RPMI7951 (cell line): ENCODE measurements at places on chromosomes 1 and 21.

GRCh38 chr1:212481438-212481767 lies 48.7 kb downstream of the NENF start:
- no peak for DNase-seq

DNA sequence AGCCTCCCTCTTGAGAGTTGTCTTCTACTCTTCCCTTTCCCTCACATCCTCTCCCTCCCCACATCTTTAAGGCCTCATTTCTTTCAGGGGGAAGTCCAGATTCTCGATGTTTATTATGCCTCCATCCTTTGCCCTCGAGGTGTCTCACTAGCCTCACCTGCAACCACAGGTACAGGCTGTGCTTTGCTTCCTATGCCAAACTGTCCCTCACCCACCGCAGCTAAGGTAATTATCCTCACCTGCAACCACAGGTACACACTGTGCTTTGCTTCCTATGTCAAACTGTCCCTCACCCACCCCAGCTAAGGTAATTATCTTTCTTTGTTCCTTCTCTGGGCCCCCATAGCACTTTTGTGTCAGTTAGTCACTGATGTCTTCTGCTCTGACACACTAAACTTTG lies 328.1 kb upstream of the SNX7 start:
- DNase-seq: no peak

GRCh38 chr21:42108554-42109340 lies 37.6 kb downstream of the UMODL1 start:
- no peak for DNase-seq

GRCh38 chr1:59506952-59507351 lies 210.1 kb downstream of the FGGY start:
- peak; percentile 57 for DNase-seq

DNA sequence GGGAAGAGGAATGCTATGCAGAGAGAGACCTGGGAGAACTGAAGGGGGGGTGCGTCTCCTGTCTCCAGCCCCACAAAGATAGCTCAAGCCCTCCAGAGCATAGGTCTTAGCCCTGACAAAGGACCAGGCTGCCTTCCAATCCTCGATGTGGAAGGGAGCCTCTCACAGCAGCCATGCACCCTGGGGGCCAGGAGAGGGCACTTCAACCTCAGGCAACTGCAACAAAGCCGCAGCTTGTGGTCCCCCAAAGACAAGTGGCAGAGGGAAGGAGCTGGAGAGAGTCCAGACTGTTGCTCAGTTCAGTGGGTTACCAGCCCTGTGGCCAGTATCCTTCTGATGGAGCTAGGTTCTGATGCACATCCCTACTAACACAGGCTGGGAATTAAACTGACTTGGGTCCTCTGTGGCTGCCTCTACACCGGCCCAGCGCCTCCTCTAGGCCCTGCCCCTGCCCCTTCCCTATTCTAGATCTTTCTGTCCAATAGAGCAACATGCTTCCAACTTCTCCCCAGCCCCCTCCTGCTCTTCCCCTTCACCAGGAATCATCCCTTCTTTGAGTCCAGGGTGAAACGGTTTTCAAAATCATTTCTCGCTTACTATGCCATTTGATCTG lies 100.7 kb upstream of the SPATA6 start:
- peak; percentile 77 for DNase-seq

GRCh38 chr1:40751802-40752201 lies 31.8 kb upstream of the KCNQ4 start:
- no peak for DNase-seq

- no peak for DNase-seq
Measured at GRCh38 chr1:162360237-162360873, 16.3 kb downstream of the SPATA46 start.

GRCh38 chr1:63276624-63277023 lies 45.7 kb upstream of the FOXD3 start:
- DNase-seq: peak; percentile 8

GRCh38 chr1:44620072-44620471 lies 54.2 kb downstream of the TMEM53 start:
- DNase-seq: no peak

DNA sequence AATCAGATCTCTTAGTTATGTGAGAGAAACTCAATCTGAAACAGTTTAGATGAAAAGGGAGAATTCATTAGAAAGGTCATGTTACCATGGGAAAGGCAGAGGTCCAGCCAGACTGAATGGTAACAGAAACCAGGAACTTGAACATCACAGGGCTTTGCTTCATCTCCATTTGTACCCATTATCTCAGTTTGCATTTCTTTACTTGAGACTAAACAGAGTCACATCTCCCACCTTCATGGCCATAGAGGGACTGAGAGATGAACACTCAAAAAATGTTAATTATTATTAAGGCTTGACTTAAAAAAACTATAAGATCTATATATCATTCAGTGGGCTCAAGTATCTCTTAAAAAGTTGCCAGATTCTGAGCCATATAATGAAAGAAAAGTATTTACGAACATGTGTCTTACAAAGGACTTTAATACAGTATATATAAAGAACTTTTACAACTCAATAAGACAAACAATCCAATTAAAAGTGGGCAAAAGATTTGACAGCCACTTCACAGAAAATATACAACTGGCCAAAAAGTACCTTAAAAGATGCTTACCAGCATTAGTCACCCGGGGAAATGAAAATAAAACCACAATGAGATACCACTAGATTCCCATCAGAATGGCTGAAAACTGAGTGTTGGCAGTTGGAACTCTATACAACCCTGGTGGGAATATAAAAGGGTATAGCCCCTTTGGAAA lies 13.2 kb downstream of the KYAT3 start:
- DNase-seq: peak; percentile 51

DNA sequence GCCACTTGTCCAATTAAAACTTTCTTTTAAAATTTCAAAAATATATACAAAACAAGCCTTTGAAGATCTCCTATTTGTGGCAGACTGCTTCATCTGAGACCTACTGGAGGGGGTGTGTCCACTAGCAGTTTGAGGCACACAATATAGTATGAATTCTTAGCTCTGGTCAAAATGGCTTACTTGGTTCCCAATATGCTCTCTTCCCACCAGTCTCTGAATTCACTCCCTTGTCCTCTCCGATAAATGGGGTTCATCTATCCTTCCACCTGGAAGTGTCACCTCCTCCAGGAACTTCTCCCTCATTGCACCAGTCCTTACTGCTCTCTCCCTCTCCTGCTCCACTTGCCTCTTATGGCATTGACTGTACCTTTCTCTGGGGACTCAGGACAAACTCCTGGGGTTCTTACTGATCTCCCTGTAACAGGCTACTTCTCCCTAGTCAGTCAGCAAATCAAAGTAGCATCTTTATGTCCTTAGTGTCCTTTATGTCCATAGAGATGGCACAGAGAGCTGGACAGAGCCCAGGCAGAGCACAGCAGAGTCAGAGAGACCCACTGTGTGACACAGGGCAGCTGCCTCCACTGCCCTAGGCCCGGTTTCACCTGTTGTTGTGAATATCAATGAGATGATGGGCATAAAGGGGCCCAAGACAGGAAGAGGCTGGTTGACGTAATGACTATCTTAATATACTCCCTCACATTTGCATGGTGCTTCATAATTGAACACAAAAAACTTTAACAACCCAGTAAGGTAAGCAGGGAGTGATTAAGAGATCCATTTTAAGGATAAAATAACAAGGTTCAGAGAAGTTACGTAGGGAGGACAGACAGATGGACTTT lies 3.6 kb downstream of the ASAP3 start:
- no peak for DNase-seq

- DNase-seq: peak; percentile 91
Measured at GRCh38 chr1:211591980-211592493, 13.1 kb upstream of the SLC30A1 start.

DNA sequence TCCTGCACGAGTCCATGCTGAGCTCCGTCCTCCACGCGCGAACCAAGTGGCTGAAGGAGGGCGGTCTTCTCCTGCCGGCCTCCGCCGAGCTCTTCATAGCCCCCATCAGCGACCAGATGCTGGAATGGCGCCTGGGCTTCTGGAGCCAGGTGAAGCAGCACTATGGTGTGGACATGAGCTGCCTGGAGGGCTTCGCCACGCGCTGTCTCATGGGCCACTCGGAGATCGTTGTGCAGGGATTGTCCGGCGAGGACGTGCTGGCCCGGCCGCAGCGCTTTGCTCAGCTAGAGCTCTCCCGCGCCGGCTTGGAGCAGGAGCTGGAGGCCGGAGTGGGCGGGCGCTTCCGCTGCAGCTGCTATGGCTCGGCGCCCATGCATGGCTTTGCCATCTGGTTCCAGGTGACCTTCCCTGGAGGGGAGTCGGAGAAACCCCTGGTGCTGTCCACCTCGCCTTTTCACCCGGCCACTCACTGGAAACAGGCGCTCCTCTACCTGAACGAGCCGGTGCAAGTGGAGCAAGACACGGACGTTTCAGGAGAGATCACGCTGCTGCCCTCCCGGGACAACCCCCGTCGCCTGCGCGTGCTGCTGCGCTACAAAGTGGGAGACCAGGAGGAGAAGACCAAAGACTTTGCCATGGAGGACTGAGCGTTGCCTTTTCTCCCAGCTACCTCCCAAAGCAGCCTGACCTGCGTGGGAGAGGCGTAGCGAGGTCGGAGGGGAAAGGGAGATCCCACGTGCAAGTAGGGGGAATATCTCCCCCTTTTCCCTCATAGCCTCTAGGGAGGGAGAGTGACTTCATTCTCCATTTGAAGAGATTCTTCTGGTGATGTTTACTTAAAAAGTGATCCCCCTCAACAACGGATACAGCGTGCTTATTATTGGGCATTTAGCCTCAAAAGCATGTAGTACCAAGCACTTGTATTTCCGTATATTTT lies 991 bp downstream of the PRMT6 start:
- DNase-seq: peak; percentile 58

GRCh38 chr1:173195596-173196088 lies 11.5 kb downstream of the TNFSF4 start:
- DNase-seq: no peak

DNA sequence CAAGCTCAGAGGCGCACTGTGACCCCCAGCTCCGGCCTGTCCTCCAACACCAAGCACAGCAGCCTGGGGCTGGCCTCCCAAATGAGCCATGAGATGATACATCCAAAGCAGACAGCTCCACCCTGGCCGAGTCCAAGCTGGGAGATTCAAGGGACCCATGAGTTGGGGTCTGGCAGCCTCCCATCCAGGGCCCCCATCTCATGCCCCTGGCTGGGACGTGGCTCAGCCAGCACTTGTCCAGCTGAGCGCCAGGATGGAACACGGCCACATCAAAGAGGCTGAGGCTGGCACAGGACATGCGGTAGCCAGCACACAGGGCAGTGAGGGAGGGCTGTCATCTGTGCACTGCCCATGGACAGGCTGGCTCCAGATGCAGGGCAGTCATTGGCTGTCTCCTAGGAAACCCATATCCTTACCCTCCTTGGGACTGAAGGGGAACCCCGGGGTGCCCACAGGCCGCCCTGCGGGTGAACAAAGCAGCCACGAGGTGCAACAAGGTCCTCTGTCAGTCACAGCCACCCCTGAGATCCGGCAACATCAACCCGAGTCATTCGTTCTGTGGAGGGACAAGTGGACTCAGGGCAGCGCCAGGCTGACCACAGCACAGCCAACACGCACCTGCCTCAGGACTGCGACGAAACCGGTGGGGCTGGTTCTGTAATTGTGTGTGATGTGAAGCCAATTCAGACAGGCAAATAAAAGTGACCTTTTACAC lies 29.1 kb downstream of the SLC19A1 start:
- peak; percentile 29 for DNase-seq

- DNase-seq: no peak
Measured at GRCh38 chr1:2046174-2046917, 3.9 kb upstream of the PRKCZ start.

DNA sequence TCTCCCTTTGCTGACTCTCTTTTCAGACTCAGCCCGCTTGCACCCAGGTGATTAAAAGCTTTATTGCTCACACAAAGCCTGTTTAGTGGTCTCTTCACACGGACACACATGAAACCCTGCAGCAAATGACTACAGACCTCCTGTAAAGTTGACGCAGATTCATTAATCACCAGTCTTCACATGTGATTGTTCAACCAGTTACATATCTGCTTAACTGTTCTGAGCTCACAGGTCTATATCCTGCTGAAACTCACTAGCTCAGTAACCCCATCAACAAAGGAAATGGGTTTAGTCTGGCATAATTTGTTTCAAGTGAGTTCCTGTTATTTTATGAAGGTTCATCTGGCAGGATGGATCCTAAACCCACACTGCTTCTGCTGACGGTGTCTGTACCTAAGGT lies 68.4 kb upstream of the GJA8 start:
- DNase-seq: no peak

DNA sequence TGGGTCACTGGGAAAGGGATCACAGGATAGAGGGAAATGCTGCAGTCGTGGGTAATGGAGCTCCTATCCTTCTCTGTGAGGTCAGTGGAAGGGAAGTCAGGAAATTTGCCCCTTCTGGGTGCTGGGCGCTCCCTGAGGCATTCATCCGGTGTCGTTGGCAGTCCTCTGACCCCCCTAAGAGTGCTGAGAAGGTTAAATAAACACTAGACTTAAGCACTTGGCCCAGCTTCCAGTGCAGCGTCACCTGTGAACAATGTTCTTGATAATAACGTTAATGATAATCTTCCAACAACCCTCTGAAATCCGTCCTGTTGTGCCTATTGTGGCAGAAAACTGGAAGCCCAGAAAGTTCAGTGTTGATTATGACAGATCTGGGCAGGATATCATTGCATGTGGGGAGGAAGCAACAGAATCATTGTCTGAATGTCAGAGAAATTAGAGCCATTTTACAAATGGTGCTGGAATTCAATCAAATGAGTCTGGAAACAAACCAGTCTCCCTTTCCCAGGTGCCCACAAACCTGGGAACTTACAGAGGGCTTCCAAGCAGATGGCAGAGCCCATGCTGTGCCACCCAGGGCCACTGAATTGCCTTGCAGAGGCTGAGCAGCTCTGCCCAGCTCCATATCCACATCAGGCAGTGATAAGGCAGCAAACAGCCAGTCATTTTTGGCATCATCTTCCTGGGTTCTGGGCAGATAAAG lies 216.8 kb downstream of the KAZN start:
- no peak for DNase-seq

DNA sequence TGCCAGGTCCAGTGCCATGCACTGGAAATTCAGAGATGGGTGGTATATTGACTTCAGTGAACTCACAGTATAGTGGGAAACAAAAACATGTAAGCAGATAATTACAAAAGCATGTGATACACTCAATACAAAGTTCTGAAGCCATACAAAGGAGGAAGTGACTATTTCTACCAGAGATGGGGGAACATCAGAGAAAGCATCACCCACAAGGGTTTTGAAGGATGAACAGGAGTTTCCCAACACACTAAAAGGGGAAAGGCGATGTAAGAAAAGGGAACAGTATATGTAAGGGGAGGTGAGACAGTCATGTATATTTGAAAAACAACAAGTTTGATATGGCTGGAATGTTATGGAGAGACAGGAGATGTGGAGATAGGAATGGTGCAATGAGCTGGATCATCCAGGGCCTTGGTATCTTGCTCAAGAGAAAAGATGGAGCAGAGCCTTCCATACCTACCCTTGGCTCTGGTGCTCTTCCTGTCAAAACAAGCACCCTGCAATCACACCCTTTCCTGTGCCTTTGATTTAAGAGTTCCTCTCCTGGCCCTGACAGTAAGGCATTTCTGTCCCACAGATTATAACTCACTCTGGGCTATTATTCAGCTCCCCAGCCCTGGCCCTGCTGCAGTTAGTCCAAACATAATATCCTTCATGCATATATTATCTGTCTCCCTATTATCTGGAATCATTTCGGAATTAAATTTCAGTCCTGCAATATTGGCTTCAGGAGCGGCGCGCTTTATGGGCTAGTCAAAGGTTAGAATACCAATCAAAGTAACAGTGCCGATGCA lies 60.5 kb downstream of the DMAP1 start:
- DNase-seq: no peak

GRCh38 chr21:20661745-20662422 lies 336.3 kb upstream of the NCAM2 start:
- no peak for DNase-seq
